ENCODE measurements at places on chromosomes 2 and 18. TPM values are rescaled to one million over a fixed set of nuclear protein-coding genes. Genes with fewer than 3 reads are reported as not detected.

DNA sequence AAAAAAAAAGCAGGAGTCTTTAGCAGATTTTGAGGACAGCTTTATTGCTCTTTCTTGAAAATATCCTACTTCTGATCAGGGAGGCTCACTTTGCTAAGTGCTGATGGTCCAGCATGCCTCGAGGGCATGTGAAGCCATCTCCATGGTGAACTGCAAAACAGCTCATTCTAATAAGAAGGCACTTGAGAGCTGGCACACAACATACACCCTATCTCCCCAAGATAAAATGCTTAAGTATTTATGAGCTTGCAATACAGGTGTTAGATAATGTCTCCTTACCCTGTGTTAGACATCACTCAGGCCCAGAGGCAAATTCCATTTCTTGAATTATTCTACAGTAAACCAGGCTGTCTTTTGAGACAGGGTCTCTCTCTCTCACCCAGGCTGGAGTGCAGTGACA lies 2.7 kb downstream of the ENOSF1 start:
- no peak for DNase-seq

- DNase-seq, result no peak
Observed at GRCh38 chr2:39535636-39536185, 98.6 kb upstream of the MAP4K3 start.

Gene DOK6
- total RNA-seq, result 9.5 TPM

- DNase-seq, result no peak
Observed at GRCh38 chr2:152875701-152876695, 157.6 kb downstream of the ARL6IP6 start.

DNA sequence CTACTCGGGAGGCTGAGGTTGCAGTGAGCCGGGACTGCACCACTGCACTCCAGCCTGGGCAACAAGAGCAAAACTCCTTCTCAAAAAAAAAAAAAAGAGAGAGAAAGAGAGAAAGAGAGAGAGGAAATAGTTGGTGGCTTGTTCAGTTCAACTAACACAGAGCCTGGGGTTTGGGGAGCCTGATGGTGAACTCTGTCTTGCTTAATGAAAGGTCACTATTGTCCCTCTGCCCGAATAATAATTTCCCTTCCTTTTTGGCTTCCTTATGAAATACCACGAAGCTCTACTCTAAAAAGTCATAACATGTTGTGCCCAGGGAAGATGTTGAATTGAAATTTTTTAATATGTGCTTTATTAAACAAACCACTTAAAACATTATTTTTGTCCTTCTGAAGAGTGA lies 17.3 kb downstream of the BCL2 start:
- no peak for DNase-seq

Gene HOXD13
- not detected for total RNA-seq
